Hepatic stellate cell (primary cell): ENCODE measurements at places on chromosomes 3 and 15.

DNA sequence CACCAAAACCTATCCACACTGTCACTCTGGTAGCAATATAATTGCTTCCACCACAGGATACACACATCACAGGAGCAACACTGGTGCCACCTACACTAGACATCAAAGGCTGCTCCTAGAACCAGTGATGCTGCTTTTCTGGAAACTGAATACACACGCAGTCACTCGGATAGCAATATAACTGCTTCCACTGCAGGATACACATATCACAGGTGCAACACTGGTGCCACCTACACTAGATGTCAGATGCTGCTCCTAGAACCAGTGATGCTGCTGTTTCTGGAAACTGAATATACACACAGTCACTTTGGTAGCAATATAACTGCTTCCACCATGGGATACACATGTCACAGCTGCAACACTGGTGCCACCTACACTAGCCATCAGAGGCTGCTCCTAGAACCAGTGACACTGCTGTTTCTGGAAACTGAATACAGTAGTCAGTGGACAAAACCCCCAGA lies 6.9 kb upstream of the TNFSF10 start:
- DNase-seq, result no peak

GRCh38 chr15:85141726-85142125 lies 160.1 kb downstream of the PDE8A start:
- DNase-seq, result no peak

GRCh38 chr3:55880357-55880756 lies 393.3 kb upstream of the WNT5A start:
- DNase-seq, result no peak

- DNase-seq, result no peak
Measured at GRCh38 chr3:4795905-4796304, 183.3 kb upstream of the BHLHE40 start.

- DNase-seq, result no peak
Measured at GRCh38 chr15:67968966-67969365, 85.1 kb upstream of the PIAS1 start.

DNA sequence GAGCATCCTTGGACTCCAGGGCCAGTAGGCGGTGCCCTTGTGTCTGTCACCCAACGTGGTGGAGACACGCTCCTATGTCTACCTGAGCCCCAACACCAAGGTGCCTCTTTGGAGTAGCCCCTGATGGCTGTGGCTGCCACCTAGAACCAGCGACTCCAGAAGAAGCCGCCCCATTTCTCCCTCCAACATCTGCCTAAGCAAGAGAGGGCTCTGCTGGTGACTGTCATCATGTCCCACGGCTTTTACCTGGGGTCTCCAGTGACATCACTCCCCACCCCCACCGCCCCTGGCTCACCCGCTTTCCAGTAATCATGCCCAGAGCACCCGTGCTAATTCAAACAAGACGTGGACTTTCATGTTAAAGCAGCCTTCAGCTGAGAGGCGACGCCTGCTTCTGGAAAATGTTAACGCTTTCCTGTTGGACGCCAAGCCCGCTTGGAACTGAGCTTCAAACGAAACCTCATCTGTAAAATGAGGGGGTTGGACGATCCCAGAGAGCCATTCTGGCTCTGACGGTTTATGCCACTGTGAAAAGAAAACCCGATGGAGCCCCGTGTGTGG lies 57.0 kb downstream of the ISG20 start:
- no peak for DNase-seq

DNA sequence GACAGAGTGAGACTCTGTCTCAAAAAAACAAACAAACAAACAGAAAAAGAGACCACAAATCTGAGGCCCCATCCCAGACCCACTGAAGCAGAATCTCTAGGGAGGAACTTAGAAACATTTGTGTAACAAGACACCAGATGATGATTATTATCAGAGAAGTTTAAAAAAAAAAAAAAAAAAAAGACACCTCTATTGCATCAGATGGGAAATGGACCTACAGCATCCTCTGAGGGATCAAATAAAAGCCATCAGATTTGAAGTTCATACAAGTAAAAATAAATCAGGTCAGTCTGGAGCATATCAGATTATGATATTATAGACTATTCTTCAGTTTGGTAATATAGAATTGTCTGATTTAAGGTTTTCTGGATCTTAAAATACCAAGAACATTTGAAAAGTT lies 21.9 kb upstream of the LIPC start:
- no peak for DNase-seq

GRCh38 chr3:176968631-176969030 lies 228.7 kb downstream of the TBL1XR1 start:
- no peak for DNase-seq

- no peak for DNase-seq
Measured at GRCh38 chr3:196292286-196292923, 4.9 kb upstream of the PCYT1A start.

DNA sequence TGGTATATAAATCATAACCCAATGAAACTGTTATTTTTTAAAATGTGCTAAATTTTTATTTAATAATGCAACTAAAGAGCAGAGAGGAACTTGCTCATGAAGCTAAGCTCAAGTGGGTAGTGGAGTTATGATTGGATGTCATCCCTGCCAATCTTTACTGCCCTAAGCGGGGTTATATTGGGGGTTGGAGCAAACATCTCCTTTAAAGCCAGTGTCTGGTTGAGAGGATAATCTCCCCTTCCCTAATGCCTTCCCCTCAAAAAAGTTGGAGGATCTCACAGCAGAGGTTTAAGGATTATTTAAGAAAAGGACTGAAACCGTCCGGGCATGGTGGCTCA lies 32.1 kb upstream of the CLASP2 start:
- DNase-seq, result peak; percentile 12

DNA sequence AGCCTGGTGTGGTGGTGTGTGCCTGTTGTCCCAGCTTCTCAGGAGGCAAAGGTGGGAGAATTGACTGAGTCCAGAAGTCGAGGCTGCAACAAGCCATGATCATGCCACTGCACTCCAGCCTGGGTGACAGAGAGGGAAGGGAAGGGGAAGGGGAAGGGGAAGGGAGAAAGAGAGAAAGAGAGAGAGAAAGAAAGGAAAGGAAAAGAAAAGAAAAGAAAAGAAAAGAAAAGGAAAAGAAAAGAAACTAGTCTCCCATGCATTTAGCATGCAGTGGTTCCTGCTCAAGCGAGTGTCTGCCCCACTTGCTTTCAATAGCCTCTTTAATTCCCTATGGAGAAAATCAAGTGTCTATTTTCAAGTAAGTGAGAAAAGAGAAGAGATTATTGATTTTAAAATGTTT lies 20.6 kb upstream of the CAPN7 start:
- DNase-seq, result no peak

DNA sequence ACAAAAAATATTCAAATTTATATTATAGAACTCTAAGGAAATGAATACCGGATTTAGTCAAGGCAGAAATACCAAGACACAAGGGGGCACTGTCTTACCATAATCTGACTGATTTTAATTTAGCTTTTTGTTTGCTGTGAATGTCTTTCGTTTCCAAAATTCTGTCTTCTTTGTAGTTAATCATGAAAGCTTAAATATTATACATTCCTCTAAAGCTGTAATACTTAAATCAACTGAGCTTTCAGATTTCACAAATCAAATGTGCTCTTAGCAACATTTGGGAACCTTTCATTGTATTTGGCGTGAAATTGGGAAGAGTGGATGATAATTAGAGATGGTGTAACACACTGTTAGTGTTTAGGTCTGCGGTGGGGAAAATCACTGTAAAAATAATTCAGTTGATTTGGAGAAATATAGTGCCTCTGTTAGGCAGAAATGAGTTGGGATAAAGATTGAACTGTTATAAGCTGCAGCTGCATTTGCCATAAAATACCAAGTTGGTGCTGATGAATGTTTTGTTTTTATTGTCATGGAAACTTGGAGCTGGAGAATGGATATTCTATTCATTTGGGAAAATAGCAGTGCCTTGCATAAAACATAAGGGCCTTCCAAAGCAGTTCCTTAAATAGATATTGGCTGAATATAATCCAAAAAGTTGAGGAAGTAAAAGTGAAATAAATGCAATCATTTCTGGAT lies 228.2 kb downstream of the TCF12 start:
- peak; percentile 23 for DNase-seq
